ENCODE measurements at places on chromosomes 1 and 21.

- DNase-seq = no peak
These were observed 3.6 kb downstream of the AK4 start for GRCh38 chr1:65151641-65152040.

DNA sequence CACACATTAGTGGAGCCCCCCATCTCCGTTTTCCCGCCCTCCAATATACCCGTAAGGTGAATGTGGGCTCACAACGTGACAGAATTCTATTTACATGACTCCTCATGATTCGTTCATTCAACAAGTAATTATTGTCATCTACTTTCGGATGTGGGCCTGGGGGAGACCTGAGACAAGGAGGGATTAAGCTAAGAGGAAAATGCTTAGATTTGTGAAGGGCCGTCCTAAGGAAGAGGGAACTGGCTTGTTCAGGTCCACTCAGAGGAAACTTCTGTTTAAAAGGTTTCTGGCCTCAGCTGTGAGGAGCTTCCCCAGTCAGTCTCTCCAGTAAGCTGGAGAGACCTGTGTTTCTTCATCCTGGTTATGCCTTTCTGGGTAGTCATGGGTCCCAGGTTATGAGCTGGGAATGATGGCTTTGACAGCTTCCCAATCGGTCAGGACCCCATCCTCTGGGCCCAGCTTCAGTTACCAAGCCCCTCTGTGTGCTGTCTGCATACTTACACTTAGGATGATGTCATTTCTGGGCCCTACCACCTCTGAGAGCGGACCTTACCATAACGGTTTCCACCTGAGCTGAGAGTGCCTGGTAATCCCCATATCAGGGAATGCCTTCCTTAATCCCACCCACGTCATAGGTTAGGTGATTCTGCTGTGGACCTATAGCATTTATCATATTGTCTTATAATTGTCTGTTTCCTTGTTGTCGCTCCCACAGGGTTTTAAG, 687 bp upstream of the ERI3 start:
- DNase-seq = no peak

DNA sequence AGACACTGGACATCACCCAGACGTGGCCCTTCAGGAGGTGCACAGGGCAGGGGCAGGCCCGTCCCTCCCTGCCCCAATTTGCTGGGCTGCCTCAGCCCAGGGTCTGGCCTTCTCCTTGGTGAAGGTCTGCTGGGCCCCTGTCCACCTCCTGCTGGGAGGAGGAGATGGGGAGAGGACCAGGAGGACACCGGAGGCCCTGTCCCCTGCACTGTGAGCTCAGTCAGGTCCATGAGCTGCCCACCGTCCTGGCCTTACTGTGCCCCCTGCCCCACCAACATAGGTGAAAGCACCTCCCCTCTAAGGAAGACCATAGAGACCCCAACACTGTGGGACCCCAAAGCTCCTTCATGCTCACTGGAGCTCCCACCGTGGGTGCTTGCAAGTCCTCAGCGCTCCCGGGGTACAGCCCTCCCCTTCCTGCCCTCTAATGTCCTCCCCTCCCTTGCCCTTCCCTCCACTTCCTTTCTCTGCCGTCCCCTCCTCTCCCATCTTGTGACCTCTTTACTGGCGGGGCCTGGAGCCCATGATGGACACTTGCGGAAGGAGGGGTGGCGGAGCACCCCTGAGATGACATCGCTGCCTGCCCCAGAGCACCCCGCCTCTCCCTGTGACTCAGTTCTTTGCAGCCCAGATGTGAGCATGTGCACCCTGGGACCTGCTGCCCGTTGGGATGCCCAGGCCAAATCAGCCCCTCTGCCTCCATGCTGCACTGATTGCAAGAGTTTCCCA, 4.6 kb downstream of the LRRC3 start:
- no peak for DNase-seq

- no peak for DNase-seq
These were observed 7.3 kb downstream of the EDEM3 start for GRCh38 chr1:184747089-184747955.

DNA sequence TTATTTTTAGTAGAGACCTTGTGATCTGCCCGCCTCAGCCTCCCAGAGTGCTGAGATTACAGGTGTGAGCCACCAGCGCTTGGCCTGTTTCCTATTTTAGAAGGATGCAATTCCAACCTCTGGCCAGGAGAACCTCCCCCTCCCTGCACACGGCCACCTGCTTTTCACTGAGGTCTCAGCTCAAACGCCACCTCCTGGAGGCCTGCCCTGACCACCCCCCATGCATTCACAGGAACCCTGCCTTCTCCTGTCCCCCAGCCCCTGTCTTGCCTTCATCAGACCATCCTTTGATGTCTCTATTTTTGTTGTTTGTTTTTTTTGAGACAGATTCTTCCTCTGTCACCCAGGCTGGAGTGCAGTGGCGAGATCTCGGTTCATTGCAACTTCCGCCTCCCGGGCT, 2.3 kb downstream of the SRM start:
- no peak for DNase-seq

GRCh38 chr1:116938216-116938615, 28.5 kb downstream of the PTGFRN start:
- DNase-seq = no peak

DNA sequence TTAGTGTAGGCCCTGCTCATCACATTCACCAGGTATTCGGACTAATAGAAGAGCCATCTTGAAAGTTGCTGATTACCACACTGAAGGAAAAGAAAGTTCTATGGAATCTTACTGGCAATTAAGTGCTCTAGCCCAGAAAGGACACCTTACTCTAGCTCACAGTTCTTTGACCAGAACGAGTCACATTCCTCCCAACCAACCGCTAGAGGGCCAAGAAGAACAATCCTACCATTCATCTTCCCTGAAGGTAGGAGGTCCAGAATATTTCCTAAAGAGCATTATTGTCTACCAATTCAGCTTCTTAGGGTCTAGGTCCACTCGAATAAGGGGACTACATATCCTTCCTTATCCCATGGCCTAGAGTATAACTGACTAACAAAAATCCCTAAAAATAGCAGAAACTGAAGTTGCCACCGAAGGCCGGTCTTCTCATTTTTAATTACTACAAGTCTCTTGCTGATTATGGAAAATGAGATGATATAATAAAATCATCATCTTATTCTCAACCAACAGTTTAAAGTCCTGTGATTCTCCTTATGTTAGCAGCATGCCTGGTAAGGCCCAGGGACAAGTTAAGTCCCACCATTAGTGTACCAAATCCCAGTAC, 2.7 kb upstream of the FMO1 start:
- DNase-seq = no peak

DNA sequence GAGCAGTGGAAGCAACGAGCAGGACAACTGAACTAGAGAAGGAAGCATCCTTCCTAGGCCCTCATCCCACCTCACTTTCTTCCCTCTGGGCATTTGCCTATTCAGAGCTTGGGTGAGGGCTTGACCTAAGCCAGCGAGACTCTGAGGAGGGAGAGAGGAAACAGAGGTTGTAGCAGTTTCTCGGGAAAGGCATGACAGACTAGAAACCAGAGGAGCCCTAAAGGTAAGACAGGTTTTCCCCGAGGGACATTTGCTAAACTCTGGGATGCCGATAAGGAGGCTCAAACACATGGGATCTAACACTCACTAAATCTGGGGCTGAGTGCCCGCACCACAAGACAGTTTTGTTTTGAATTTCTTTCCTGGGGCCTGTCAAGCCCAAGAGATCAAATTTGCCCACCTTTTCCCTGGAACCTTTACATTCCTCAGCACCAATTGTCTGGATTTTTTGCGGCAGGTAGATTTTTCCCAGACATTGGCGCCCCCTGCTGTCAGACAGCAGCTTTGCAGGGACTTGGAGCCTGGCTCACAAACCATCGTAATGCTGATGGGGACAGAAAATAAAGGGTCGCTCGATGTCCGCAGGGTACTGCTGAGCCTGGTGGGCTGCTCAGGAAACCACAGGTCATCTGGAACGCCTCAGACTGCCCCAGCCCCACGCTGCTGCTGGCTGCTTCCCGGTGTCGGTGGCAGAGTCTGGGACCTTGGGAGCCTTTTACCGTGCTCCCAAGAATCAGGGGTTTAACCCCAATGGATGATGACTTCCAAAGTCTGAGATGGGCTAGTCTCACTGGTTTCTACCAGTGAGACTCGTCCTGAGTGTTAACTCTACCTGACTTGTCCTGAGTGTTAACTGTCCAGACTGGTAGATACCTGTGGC, 23.4 kb upstream of the TSPAN2 start:
- DNase-seq = peak; percentile 55

DNA sequence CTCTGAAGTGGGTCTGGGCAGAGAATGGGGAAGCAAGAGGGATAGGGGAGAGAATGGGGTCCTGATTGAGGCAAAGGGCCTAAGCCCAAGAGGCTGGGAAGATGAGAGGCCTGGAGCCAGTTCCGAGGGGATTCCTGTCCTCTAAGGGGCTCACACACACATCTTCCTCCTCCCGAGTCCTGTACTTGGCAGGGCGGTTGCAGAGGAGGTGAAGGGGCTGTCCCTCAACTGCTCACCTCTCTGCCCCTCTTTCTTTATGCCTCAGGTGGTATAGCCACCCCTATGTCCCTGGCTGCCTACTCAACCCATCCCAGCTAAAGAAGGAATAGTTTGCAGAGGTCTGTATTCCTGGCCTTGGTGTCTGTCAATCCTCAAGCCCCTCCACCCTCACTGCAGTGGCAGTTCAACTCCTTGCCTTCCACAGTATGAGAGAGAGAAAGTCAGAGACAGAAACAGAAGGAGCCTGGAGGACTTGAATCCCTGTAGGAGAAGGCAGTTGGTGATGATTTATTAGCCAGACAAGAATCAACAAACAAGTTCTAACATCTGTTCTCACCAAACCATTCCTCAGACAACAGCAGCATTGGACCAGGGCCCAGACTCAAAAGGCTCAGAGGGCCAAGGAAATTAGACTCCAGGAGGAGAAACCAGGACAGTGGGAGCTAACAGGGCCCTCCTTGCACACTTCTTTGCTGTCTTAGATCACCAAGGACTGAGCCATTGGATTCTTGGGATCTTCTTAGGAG, 10.7 kb downstream of the SH2D2A start:
- no peak for DNase-seq

GRCh38 chr1:108704496-108704895, 8.2 kb upstream of the FNDC7 start:
- no peak for DNase-seq

- DNase-seq = no peak
These were observed 18.9 kb upstream of the IGSF5 start for GRCh38 chr21:39726133-39726532.

DNA sequence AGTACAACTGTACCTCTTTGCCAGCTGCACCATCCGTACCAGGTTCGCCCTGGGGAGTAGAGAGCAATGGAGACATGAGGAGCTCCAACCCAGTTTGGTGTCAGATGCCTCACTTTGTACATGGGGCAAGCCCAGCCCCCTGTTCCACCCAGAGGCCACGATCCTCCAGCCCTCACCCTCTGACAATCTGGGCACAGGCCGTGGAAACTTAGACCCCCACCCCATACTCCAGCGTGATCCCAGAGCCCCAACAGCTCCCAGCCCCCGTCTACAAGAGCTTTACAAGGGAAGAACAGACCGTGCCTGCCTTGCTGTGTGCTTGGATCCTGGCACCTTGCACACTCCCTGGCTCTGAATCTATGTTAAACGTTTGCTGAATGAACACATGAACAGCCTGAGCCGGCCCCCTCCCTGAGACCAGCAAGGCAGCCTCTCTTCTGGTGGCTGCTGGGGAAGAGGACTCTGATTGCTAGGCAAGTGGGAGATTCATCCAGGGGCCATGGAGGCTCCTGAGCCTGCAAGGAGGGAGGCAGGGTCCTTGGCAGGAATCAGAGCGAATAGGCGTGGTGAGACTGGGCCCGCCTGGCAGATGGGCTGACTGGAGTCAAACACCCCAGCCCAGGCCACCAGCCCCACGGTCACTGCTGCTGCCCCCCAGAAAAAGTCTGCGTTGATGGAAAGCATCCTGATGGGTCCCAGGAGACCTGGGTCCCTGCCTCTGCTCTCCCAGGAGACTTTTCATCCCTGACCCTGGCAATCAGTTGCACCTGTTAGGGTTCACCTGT, 12.5 kb upstream of the PEF1 start:
- no peak for DNase-seq

GRCh38 chr1:182268669-182269068, 122.9 kb downstream of the GLUL start:
- DNase-seq = no peak

DNA sequence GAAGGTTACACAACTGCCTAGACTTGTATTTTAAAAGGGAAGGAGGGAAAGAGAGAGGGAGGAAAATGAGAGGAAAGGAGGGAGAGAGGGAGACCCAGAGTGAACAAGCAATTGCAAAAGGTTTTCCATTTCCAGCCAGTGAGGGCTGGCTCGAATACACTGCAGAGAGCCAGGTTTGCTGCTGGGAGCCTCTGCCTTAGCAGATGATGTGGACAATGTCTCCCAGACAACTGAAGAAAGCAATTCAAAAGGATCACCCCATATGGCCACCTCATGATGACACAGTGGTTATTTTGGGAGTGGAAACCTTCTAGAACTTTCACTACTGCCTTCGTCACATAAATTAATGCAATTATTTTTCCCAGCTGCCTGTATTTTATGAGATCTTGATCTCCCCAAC, 86.4 kb downstream of the BCAR3 start:
- DNase-seq = no peak

DNA sequence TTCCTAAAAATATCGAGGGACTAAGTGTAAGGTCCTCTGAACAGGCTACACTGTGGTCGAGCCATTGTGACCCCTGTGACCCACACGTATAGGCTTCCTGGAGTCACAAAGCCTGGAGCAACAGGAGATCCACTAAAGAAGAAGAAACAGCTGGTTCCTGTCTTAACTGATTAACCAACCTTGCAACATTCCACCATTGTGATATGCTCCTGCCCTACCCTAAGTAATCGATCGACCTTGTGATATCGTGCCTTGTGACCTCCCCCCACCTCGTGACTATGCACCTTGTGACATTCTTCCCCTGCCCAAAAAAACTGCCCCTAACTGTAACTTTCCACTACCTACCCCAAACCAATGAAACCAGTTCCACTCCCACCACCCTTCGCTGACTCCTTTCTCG, 304.6 kb upstream of the FAM78B start:
- DNase-seq = no peak

DNA sequence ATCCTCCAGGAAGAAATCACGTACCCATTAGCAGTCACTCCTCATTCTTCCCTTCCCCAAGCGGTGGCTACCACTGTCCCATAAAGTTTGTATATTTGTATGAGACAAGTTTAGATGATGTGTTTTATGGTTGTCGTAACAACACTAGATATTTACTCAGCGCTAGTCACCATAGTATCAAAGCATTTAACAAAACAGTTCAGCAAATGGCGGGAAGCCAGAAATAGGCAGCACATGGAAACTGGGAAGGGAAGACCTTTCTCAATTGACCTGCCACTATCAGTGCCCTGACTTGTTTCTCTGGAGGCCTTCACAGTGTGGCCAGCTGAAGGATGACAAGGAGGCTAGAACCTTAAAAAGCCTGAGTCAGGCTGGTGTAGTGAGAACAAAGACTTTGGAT, 31.1 kb downstream of the CNST start:
- DNase-seq = no peak

DNA sequence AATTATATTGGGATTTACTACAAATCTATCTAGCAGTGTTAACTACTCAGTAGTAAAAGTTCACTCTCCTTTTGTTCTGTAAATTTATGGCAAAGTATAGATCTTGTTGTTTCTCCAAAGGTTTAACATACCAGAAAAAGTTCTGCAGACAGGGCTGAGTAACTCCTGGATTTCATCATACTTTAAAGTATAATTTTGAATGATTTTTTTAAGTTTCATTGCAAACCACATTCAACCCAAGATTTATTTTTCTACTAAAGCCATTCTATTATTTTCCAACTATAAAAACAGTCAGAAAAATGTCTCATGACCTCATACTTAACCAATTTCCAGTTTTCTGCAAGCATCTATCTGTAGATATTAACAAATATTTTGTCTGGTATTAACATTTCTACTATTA, 585.8 kb upstream of the ZRANB2 start:
- DNase-seq = no peak

- DNase-seq = no peak
These were observed 2.7 kb upstream of the CR1 start for GRCh38 chr1:207493212-207493611.

GRCh38 chr1:243964915-243965314, 86.2 kb upstream of the ZBTB18 start:
- no peak for DNase-seq

Data from activated CD8-positive, alpha-beta memory T cell treated with anti-CD3 and anti-CD28 coated beads, Interleukin-2, amount 50 U/mL, for 4 hours (primary cell).